EL (cell line): ENCODE measurements at places on chromosomes 3 and 15.
A peak's percentile ranks its signal among the peaks of the same experiment; 100 is the strongest.

DNA sequence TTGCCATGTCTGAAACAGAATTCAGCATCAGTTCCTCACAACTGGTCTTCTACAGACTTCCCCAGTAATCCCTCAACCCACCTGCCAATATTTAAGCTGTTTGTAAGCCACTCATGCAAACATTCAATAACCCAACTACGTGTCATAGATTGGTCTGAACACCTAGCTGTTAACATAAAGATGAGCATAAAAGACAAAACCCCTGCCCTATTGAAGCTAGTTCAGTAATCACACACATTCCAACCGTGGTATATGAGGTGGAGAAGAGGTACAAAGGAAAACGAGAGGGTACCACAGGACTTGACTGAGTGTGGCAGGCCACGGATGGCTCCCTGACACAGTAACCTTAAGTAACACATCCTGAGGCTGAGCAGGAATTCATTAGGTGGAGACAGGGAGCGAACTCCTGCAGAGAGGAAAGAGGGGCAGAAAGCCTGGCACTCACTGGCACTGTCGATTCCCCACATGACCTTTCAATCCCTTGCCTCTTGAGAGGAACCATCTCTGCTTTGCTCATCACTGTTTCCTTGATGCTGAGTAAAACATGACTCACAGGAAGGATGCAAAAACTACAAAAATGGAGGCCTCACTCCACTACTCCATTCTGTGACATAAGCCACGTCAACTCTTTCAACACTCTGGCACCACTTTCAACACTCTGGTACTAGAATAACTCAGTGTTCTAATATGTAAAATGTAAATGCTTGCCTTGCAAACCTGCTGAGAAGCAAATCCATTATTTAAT is 31.3 kb downstream of the RPN1 start:
- peak; percentile 87 for DNase-seq

DNA sequence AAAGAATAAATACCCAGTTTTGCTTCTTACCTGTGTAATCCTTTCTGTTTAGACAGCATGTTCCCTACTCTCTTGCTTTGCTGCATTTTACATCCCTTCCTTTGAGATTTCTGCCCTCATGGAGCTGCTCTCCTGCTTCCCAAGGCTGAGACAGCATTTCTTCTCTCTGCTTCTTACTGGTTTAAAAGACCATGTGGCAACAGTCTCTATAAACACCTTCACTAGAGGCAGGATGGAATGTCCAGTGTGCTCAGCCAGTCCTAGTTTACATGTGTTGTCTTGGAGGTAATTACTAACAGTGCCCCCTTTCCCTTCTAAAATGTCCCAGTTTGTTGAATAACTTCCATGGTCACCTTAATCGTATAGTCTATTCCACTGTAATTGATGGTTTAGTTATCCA is 262.3 kb downstream of the CNTN3 start:
- no peak for DNase-seq

DNA sequence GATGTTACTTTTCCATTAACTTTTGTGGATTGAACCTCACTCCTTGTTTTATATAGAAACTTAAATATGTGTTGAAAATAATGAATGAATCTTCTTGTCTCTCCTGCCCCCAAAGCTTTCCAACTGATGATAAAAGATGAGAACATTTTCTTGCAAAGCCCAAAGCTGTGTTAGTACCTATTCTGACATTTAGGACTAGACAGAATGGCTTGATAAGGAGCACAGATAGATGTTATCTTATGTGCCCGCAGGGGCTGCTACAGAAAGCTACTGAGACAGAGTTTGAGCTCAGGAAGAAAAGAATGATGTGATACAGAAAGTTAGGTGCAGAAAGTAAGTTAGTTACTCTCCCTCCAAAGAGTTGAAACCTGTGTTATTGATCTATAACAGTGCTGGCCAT is 109.4 kb upstream of the ATP11B start:
- DNase-seq: no peak

DNA sequence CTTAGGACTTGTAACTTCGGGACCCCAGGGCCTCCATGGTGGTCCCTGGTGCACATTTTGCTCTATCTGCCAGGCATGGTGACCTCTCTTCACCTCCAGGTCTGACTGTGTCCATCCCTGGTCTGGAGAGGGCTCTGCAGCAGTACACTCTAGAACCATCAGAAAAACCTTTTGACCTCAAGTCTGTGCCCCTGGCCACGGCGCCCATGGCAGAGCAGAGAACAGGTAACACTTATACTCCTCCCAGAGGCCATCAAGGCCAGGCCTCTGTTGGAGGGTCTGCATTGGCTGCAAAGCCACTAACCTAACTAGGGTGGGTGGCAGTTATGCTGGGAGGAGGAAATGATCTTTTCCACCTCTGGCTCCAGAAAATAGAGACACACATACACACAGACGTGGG is 10.3 kb upstream of the HMCES start:
- no peak for DNase-seq

- no peak for DNase-seq
These were observed 2.1 kb downstream of the PBRM1 start for GRCh38 chr3:52683611-52684010.

GRCh38 chr15:84889313-84889990 is 5.0 kb downstream of the SLC28A1 start:
- no peak for DNase-seq

- DNase-seq: no peak
These were observed 76.8 kb upstream of the LRIG1 start for GRCh38 chr3:66577426-66578203.

GRCh38 chr15:40921949-40922607 is 7.1 kb upstream of the DLL4 start:
- DNase-seq: no peak

DNA sequence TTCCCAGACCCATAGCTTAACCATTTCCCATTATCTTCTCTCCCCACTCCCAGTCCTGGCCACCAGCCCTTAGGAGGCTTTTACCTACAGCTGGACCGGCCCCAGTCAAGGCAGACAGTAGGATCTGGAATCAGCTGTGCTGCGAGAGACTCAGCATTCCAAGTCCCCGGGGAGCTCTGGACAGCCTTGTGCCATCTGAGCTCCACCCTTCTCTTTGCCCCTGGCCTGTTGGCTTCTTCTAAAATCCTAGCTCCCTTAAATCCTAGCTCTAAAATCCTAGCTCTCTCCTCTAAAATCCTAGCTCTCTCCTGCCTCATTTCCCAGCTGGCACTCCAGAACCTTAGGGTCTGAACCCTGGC is 21.3 kb downstream of the MEGF11 start:
- no peak for DNase-seq

DNA sequence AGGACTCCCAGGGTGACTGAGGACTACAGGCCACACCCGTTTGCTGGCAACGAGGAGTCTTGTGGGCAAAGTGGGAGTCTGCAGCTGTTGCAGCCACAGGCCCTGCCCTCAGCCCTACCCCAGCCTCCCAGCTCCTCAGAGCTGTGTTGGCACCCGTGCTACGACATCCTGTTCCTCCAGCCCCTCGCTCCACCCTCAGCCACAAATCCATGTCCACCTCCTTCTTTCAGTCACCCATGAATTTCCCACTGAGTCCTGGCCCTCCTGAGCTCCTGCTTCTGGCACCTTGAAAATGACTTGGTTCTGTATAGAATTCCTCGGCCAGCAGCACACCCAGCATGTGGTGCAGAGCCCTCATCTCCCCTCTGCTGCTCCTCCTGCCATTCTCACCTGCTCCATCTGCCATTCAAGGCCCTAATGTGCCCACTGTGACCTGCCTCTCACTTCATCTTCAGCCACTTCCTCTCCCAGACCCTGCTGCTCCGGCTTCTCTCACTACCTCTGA is 20.9 kb upstream of the VILL start:
- no peak for DNase-seq

- DNase-seq: no peak
These were observed 610.7 kb upstream of the GRM7 start for GRCh38 chr3:6250167-6250566.

DNA sequence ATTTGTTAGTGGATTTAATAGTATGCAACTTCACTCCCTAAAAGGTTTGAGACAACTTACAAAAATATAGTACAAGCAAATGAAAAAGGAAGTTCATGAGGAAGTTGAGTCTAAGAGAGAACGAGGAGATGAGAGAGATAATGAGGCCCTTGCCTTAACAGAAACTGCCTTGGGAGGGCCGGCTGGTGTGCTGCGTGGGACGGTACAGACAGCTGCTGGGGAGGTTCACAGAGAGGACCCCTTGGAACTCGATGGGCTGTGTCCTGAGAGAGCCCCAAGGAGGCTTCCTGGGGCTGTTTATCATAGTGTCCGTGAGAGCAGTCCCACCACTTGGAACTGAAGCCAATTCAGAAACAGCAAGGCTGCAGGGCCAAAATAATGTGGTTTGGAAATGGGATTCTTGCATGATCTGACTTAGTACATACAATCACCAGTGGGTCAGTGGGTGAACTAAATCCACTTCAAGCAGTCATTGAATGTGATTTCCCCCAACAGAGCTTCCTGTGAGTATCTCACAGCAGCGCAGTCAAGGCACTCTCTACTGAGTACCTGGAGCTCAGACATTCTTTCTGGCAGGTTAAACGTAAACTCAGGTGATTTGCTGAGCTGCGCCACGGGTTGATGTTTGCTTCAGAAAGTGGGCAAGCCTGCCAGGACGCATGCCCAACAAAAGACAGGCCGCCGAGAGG is 90.8 kb downstream of the CRTC3 start:
- DNase-seq: no peak
